ELR (cell line): ENCODE measurements at places on chromosomes 13 and 19.
A peak's percentile ranks its signal among the peaks of the same experiment; 100 is the strongest.

DNA sequence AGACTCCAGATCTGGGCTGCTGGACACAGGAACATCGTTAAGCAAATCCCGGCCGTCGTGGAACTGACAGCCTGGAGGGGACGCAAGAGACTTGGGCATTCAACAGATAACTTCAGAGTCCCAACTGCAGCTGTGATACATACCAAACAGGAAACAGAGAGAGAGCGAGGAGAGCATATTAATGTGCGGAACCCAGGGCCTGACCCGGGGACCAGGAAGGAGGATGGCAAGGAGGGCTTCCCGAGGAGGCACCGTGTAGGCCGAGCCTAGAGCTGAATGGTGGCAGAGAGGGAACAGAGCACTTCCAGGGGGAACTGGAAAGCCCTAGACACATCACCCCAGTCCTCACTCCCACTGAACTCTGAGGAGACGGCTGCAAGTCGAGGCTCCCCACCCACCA lies 68.1 kb downstream of the SIPA1L3 start:
- no peak for DNase-seq

DNA sequence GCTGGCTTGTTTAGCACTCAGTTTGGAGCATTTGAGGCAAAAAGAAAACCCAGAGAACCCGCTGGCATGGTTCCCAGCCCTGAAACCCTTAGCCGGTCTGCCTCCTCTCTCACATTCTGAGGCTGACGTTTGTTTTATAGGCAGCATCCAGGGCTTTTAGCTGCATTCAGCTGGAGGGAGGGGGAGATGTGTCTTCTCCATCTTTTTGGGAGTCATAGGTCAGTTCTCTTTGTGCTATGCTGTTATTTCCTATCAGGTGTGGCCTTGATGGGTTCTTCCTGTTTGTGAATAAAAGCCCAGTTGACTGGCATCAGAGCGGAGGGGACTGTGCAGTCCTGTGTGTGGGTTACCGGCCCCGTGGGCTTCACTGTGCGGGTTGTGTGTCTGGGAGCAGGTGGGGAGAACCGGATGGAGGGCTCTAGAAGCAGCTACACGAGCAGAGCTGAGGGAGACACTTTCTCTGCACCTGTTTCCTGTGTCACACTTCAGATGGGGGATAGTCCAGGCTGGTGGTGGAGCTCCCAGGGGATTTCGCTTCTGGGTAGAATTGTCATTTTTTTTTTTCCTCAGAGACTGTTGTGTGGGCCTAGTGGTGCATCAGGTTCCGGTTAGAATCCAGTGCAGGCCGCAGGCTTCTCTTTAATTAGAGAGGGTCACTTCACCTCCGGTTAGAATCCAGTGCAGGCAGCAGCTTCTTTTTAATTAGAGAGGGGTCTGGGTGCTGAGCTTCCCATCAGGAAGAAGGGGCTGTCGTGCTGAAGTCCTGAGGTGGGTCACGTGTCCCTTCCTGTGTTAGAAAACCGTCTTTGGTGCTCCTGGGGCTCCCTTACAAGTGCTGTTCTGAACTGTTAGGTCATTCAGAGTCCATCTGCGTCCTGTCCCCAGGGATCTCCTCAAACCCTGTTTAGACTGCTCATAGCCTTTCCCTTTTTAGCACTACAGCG lies 69.6 kb downstream of the ARHGEF7 start:
- DNase-seq: no peak

DNA sequence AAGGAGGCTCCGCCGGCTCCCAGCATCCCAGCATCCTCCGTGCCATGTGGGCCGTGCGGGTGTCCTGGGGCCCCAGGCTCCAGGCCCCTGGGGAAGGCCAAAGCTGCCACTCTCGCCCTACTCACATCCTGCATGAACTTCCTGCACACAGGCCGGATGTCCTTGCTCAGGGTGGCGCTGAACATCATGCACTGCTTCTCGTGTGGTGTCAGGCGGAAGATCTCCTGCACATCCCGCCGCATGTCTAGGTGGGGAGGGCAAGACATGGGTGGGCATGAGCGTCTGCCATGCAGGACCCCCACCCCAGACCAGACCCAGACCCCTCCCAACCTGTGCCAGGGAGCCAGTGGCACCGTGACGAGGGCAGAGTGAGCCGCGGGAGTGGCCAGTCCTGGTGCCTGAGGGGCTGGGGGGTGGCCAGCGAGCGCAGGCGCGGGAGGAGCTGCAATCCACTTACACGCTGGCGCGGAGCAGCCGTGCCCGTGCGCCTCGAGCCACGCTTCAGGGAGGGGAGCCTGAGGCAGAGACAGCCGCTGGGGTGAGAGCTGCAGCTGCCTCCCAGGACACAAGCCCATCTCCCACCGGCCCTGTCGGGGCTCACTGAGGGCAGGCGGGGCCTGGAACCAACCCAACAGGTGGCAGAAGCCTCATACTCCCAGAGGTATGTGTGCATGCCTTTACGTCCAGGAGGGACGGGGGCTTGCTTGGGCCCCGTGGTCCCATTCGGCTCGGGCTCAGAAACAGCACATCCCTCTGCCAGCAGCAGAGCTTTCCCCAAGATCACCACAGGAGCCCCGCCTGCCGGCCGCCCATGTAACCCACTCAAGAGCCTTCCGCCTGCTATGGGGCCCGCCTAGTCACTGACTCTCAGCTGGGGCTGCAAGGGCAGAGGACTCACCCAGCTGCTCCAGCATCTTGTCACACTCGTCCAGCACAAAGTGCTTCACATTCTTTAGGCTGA lies 8.8 kb downstream of the DDX39A start:
- no peak for DNase-seq

DNA sequence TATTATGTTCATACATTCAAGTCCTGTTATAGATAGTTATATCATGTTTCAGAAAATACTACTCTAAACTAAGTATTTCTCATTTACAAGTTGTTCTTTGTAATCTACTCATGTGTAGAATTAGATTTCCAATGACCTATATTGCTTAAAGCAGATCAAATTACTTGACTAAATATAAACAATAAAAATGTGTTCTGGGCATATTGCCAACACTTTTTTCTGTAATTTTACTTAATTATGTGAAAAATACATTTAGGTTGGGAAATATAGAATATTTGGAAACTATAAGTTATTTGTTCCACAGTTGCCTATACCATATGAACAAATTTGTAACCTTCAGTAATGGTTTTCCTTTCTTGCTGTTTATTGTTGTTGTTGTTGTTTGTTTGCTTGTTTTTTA lies 275.2 kb upstream of the PCDH9 start:
- DNase-seq: no peak

- DNase-seq: peak; percentile 74
Observed at GRCh38 chr19:2274931-2275535, 6.9 kb downstream of the PEAK3 start.

- DNase-seq: peak; percentile 3
Observed at GRCh38 chr13:103386341-103386740, 320.1 kb upstream of the SLC10A2 start.

DNA sequence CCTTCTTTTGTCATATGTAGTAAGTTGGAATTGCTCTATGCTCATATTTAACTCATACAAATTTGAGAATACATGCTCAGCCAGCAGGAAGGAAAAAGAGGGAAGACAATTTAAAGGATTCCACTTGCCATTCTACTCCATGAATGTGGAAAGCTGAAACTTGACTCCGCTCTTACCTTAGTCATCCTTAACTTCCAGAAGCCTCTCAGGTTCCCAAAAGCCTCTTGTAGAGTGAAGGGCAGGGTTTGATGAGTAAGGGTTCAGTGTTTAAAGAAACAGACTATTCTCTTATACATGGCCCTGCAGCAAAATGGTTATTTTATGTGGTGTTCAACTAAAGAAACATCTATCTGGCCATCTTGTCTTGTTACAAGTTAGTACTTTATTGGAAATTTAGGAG lies 27.1 kb downstream of the FAM124A start:
- no peak for DNase-seq

DNA sequence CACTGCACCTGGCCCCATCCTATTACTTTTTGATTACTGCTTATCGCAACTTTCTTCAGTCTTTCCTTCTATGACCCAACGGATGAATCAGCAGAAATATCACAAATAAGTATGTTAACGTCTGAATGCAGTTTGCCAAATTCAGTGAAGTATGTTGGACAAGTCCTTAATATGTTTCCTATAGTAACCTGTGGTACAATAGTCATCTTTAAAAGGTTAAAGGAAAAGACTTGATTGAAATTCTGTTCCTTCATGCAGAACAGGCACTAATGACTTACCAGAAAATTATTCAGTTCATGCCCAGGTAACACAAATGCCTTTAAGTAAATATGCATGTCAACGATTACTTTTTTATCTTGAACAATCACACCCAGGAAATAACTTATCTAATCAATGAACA lies 242.6 kb downstream of the KCTD12 start:
- DNase-seq: no peak

- no peak for DNase-seq
Observed at GRCh38 chr19:5179256-5179655, 161.4 kb downstream of the PTPRS start.

DNA sequence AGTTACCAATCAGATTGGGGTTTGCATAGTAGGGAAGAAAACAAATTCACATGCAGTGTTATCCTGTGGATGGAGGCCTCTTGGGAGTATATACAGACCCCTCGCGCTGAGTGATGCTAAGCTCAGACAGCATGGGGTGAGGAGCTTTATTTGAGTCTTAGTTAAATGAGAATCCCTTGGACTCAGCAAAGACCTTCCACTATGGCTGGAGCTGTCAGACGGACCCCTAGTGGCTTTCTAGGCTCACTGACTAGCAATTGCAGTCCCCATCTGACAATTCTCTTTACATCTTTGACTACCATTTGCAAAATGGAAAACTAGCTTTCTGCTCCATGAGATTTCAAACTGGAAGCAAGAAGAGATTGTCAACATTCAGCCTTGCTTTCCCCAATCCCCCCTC lies 90.4 kb downstream of the STOML3 start:
- peak; percentile 13 for DNase-seq

- DNase-seq: peak; percentile 6
Observed at GRCh38 chr13:48733739-48734335, 80.1 kb downstream of the CYSLTR2 start.

DNA sequence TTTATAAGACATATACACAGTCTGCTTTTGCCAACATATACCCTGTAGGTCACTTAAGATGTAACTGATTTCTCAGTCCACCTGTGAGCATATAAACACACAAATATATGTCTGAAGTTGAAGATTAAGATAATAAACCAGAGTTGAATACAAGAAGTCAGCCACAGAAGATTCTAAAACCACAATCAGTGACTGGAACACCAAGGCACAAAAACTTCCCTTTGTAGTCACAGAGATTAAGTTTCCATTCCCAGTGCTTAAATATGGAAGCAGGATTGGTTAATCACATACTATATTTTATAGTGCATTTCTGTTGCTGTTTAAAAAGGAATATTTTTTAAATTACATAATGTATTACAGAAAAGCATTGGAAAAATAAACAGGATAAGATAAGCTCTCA lies 39.9 kb downstream of the MTMR6 start:
- DNase-seq: no peak
